ENCODE measurements at places on chromosomes 4 and X.

DNA sequence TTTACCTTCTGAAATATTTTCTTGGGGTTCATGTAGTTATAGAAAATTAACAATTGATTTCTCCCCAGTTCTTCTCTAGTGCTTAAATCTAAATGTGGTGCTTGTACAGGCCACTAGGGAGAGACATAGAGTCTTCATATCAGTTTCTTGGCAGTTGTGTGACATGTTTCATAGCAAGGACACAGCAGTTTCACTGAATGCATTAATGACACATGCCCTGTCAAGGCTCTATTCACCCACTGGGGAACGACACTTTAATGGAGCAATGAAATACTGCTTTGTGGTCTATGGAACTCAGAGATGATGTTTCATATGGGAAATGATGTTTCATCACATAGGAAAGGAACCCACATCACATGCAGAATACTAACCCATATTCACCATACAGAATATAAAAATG, 2.8 kb downstream of the VEGFC start:
- no peak for DNase-seq
- H3K27ac ChIP-seq, result no peak overlapping the region
- H3K27me3 ChIP-seq, result peaks cover 35% of the 10 kb centered on the region
- no peak overlapping the region for H3K4me3 ChIP-seq

GRCh38 chrX:57177070-57177469, 39.9 kb upstream of the SPIN2A start:
- peaks cover 15% of the 10 kb centered on the region for H3K4me1 ChIP-seq
- H3K4me3 ChIP-seq, result no peak overlapping the region
- DNase-seq, result no peak
- peaks cover 2% of the 10 kb centered on the region for H3K36me3 ChIP-seq

DNA sequence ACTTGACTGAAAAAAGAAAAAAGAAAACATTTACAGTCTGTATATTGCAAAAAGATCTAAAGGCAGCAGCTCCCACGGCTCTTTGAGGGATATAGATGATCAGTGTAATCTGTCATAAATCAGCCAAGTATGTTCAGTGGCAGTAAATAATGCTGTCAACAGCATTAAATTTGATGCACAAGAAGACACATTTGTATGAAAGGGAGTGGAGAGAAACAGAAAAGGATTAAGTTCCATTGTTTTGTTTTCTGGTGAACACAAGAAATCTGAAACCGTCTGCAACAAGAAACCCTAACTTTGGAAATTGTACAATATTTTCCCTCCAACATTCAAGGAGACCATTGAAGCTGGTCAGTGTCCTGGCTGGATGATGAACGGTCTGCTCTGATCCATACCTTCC, 27.6 kb upstream of the C1QTNF7 start:
- peaks cover 23% of the 10 kb centered on the region for H3K4me1 ChIP-seq
- no peaks in the 10 kb centered on the region for H3K36me3 ChIP-seq
- no peaks in the 10 kb centered on the region for H3K27me3 ChIP-seq
- H3K4me3 ChIP-seq, result no peak overlapping the region
- no peak for DNase-seq

GRCh38 chrX:40922307-40922706, 162.9 kb upstream of the USP9X start:
- no peak overlapping the region for H3K27ac ChIP-seq
- no peaks in the 10 kb centered on the region for H3K36me3 ChIP-seq
- H3K4me3 ChIP-seq, result no peak overlapping the region
- peaks cover 4% of the 10 kb centered on the region for H3K27me3 ChIP-seq

GRCh38 chr4:125985856-125986255, 671.1 kb downstream of the FAT4 start:
- H3K27me3 ChIP-seq, result no peaks in the 10 kb centered on the region
- H3K27ac ChIP-seq, result no peak overlapping the region
- DNase-seq, result no peak
- no peak overlapping the region for H3K4me3 ChIP-seq

DNA sequence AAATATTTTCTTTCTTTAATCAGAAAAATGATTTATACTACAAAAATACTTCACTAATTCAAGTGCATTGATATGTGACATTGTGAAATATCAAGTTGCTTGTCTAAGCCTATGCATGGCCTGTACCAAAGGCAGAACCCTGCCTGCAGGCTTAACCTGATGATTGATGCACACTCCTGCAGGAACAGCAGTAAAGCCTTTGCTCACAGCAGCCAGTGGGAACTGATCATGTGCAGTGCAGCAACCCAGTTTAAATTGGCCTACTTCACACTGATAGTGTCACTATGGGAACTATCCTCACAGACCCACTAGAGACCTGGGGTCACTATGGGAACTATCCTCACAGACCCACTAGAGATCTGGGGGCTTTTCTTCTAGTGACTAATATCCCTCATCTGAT, 603.8 kb downstream of the RAPGEF2 start:
- no peaks in the 10 kb centered on the region for H3K27me3 ChIP-seq
- DNase-seq, result no peak
- H3K4me3 ChIP-seq, result no peak overlapping the region
- no peak overlapping the region for H3K27ac ChIP-seq
- no peaks in the 10 kb centered on the region for H3K4me1 ChIP-seq

DNA sequence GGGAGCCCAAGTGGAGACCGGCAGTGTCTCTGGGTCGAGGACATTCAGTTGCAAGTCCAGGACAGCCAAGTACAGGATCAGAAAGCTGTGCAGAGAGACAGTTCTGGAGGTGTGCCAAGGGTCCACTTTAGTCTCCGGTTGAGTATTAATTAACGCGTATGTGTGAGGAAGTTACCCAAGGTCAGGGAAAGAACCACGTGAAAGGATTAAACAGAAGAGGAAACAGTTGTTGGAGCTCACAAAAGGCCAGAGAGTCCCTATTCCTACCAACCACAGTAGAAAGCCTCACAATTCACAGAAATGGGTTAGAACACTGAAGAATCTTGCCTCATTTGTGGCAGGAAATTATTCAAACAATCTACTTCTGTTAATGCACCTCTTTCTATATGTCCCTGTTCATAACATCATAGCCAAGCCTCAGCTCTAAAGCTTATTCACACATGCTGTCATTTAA, 17.9 kb upstream of the NSUN7 start:
- H3K4me1 ChIP-seq, result peaks cover 27% of the 10 kb centered on the region
- no peak for DNase-seq
- H3K27ac ChIP-seq, result peak overlapping the region; percentile 25
- no peaks in the 10 kb centered on the region for H3K27me3 ChIP-seq
- no peaks in the 10 kb centered on the region for H3K36me3 ChIP-seq
- no peak overlapping the region for H3K4me3 ChIP-seq

DNA sequence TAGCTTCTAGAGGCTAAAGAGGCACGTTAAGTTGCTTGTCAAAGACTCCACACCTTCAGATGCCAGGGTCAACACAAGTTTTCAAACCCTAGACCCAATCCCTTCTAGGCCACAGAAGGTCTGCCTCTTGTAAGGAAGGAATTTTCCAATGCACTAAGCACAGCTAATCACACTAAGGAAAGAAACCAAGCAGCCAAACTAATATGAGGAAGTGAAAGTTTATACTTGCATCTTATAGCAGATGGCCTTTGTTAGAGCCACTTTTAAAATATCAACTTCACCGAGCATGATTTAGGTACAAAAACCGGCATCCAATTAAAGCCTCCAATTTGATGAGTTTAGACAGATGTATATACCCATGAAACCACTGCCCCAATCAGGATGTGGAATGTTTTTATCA, 9.9 kb downstream of the FHL1 start:
- H3K36me3 ChIP-seq, result no peaks in the 10 kb centered on the region
- peak overlapping the region; percentile 67 for H3K27ac ChIP-seq
- H3K4me1 ChIP-seq, result peaks cover 12% of the 10 kb centered on the region
- peak overlapping the region; percentile 52 for H3K4me3 ChIP-seq

GRCh38 chr4:26028133-26028792, 114.2 kb downstream of the SMIM20 start:
- DNase-seq, result no peak
- no peak overlapping the region for H3K27ac ChIP-seq
- peaks cover 34% of the 10 kb centered on the region for H3K27me3 ChIP-seq
- no peaks in the 10 kb centered on the region for H3K36me3 ChIP-seq

GRCh38 chr4:25032126-25032525, 1.4 kb upstream of the LGI2 start:
- peaks cover 58% of the 10 kb centered on the region for H3K27me3 ChIP-seq
- H3K27ac ChIP-seq, result no peak overlapping the region
- peaks cover 3% of the 10 kb centered on the region for H3K4me1 ChIP-seq
- DNase-seq, result no peak

DNA sequence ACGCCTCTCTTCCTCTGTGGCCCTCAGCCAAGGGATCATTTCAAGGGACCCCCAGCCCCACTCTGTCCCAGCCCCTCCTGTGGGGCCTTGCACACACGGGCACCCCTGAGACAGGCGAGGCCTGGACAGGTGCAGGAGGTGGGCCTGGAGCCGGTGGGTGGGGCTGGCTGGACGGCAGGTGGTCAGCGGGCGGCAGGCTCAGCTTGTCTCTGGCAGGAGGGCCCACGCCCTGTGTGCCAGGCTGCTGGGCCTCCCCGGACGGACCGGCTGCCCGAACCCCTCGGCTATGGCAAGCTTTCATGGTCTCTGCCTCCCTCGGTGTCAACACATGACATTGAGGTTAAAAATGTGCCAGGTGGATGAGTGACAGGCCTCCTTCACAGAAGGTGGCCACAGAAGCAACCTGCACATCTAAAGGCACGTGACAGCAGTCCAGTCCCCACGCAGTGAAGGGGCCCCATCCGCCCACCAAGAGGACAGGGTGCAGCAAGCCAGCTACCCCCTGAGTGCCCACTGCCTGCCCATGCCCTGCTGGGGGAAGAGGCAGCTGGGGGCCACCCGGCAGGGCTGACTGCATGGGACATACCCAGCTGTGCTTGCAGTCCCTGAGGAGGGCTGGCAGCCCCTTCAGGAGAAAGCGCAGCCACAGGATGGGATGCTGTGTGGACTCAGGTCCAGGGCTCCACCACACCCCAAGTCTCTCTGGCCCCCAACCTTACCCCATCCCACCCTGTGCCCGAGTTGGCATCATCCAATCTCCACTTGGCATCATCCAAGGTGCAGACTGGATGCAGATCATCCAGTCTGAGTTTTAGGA, 109.3 kb downstream of the FAM53A start:
- no peak overlapping the region for H3K27ac ChIP-seq
- no peak overlapping the region for H3K4me3 ChIP-seq
- H3K27me3 ChIP-seq, result no peaks in the 10 kb centered on the region
- H3K4me1 ChIP-seq, result peaks cover 5% of the 10 kb centered on the region
- DNase-seq, result no peak

DNA sequence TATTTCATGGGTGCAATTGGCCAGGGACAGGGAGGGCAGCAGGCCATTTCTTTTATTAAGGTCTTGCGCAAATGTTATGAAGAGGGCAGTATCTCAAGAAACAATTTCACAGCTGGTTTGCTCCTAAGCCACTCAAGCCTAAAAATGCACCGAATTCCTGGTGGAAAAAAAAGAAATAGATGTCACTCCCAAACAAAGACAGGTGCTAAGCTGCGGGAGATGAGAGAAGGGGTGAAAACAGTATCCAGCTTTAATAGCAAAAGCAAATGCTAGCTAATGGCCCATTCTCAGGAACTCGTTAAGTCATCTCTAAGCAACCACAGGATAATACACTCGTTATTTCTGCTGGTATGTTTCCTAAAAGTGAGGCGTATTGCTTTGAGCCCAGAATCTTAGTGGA, 116.4 kb downstream of the ARX start:
- DNase-seq, result no peak
- H3K4me1 ChIP-seq, result peaks cover 2% of the 10 kb centered on the region
- H3K4me3 ChIP-seq, result no peak overlapping the region
- no peak overlapping the region for H3K27ac ChIP-seq
- no peaks in the 10 kb centered on the region for H3K27me3 ChIP-seq

GRCh38 chr4:845836-846251, 19.9 kb upstream of the CPLX1 start:
- H3K27me3 ChIP-seq, result no peaks in the 10 kb centered on the region
- no peaks in the 10 kb centered on the region for H3K4me1 ChIP-seq
- DNase-seq, result no peak

GRCh38 chrX:72247206-72247942, 8.5 kb upstream of the ERCC6L start:
- no peak overlapping the region for H3K4me3 ChIP-seq
- peaks cover 5% of the 10 kb centered on the region for H3K27me3 ChIP-seq
- H3K36me3 ChIP-seq, result no peaks in the 10 kb centered on the region

DNA sequence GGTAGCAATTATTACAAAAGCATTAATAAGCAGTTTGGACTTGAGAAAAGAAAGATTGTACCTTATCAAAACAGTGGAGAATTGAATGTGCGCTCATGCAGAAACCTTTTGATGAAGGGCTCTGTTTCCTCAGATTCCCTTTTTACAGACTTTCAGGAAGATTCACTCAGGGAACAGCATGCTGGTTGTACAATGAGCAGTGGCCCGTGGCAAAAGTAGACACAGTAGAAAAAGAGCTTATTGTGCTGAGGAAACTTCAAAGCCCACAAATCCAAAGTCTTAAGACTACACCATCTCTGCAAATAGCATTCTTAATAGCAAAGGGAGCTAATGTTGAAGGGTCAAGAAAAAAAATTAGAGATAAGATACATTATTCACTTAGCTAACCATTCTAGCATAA, 858.9 kb downstream of the PDHA2 start:
- no peak overlapping the region for H3K27ac ChIP-seq
- H3K27me3 ChIP-seq, result no peaks in the 10 kb centered on the region
- no peaks in the 10 kb centered on the region for H3K4me1 ChIP-seq
- no peak overlapping the region for H3K4me3 ChIP-seq

GRCh38 chrX:34631479-34632220, 25.4 kb downstream of the TMEM47 start:
- H3K36me3 ChIP-seq, result no peaks in the 10 kb centered on the region
- no peak overlapping the region for H3K27ac ChIP-seq
- no peak for DNase-seq

All from stimulated activated naive B cell treated with anti-CD40 and anti-IgM and Interleukin-4, amounts not matched to agents 10 μg/mL and 1 μg/mL and 100 μg/mL, for 72 hours (primary cell).